ENCODE measurements at places on chromosomes 6 and 20.

GRCh38 chr6:34951731-34952130, 62.7 kb downstream of the ANKS1A start:
- no peak for DNase-seq

GRCh38 chr6:33050014-33050810, 23.2 kb downstream of the HLA-DPA1 start:
- DNase-seq: no peak

- no peak for DNase-seq
These were observed 10.0 kb upstream of the POU5F1 start for GRCh38 chr6:31180500-31180899.

- DNase-seq: peak; percentile 25
These were observed 80.2 kb downstream of the ERMARD start for GRCh38 chr6:169831450-169832246.

- DNase-seq: no peak
These were observed 401.6 kb upstream of the PLCB4 start for GRCh38 chr20:8667306-8667705.

GRCh38 chr6:166465003-166465399, 82.3 kb upstream of the MPC1 start:
- DNase-seq: no peak

DNA sequence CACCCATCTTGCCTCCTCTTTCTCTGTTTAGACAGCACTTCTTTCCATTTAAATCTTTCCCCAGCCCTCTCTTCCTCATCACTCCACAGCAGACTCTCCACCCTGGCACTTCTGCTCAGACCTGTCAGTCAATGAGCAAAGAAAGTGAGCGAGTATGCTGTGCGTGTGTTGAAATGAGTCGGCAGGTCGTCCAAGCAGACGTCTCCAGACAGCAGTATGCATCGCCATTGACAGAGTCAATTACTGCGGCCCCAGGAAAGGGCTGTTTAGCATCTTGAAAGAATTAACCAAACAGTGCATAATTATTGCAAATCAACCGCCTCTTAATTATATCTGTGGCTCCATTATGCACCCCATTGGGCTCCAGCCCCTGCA, 54.8 kb upstream of the KCNG1 start:
- DNase-seq: no peak
